ENCODE measurements at places on chromosomes 7 and 10.

DNA sequence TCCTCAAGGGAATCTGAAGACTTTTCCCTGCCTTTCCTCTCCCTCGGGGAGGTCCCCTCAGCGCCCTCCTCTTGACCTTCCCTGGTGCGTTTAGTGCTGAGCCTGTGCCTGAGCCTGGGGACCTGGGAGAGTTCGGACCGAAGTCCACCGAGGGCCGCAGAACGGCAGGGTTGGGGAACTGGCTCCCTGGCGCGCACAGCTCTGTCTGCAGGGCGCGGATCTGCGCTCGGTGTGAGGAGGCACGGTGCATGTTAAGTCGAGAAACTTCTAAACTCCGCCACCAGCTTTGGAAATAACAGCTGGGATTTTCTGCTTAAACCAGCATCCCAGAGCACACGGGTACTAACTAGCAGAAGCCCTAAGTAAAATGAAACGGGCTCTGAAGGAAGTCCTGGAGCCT lies 44.2 kb upstream of the SLC29A4 start:
- no peak for DNase-seq

GRCh38 chr7:26995666-26996065 lies 100.1 kb downstream of the HOXA1 start:
- DNase-seq = no peak

GRCh38 chr10:6674291-6674690 lies 94.2 kb upstream of the PRKCQ start:
- no peak for DNase-seq

- DNase-seq = no peak
These were observed 62.7 kb downstream of the HPSE2 start for GRCh38 chr10:99172950-99173349.

DNA sequence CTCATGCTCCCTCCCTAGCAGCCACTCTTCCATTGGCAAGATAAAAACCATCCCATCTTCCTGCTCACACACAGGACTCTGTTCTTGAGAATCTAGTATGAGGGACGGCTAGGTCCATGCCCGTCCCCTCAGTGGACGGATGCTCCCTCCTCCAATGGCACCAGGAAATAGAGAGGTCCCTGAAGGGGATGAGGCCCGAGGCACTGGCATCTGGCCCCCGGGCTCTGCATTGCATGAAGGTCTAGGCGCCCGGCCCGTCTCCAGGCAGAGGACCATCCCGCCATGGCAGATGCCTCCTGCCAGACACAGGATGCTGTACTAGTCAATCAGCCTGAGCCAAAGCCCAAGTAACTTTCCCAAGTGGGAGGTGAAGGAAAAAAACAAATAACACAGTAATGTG lies 15.0 kb downstream of the PRKAG2 start:
- DNase-seq = no peak

DNA sequence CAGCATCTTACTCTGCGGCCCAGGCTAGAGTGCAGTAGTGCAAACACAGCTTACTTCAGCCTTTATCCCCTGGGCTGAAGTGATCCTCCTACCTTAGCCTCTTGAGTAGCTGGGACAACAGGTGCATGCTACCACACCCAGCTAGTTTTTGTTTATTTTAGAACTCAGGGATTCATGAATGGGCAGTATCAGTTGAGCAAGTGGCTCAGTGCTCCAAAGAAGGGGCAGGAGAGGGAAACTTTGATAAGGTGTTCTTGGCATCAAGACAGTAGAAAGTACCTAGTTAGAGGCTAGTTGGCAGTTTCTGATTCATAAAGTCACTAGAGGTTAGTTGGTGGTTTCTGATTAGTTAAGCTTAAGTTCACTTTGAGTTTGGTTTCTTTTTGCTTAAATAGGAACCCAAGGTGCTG lies 18.4 kb downstream of the TRIM24 start:
- no peak for DNase-seq

- no peak for DNase-seq
These were observed 136.7 kb upstream of the ZMIZ1 start for GRCh38 chr10:78932054-78932386.

GRCh38 chr10:1200866-1201807 lies 145.0 kb downstream of the WDR37 start:
- no peak for DNase-seq

- no peak for DNase-seq
These were observed 188.7 kb downstream of the ADARB2 start for GRCh38 chr10:1548596-1548995.

DNA sequence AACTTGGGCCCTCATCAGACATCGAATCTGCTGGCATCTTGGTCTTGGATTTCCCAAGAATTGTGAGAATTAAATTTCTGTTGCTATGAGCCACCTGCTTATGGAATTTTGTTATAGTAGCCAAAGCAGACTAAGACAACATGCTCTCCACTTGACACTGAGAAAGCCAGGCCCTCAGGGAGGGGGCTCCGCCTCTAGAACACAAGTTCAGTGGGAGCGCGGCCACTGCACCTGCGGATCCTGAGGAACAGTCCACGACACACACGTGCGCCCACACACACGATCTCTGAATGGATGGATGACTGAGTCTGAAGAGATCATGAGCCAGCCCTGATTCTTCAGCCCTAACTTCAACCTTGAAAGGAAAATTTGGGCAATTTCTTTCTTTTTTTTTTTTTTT lies 73.7 kb downstream of the CTBP2 start:
- DNase-seq = no peak

- no peak for DNase-seq
These were observed 8.4 kb upstream of the SNX13 start for GRCh38 chr7:17948526-17949238.

DNA sequence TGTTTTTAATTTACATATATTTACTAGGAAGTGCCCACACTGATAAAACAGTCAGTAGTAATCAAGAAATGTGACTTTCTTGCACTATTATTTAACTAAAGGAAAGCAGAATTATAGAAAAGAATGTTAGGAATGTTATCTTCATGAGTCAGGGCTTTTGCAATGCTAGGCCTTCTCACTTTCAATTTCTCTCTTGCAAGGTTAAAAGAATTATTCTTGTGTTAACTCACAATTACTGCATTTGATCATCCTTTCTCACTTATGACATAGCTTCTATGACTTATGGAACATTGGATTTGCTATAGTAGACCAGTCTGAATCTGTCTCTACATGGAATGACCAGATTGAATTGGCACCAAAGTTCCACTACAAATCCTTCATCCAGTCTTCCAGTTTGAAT lies 192.4 kb downstream of the SDK1 start:
- DNase-seq = no peak

- no peak for DNase-seq
These were observed 103.0 kb downstream of the CELF2 start for GRCh38 chr10:11120711-11121110.

DNA sequence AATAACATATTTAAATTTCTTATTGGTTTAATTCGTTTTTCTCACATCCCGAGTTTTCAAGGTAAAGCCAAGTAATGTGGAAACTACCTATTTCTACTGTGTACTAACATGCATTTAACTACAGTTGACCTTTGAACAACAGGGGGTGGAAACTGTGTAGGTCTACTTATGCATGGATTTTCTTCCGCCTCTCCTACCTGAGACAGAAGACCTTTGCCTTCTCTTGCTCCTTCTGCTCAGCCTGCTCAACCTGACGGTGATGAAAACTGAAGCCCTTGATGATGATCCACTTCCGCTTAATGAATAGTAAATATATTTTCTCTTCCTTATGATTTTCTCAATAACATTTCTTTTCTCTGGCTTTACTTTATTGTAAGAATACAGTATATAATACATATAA lies 18.5 kb downstream of the MEOX2 start:
- DNase-seq = no peak

- DNase-seq = no peak
These were observed 266.5 kb downstream of the GPR158 start for GRCh38 chr10:25441270-25441669.

- no peak for DNase-seq
These were observed 19.0 kb upstream of the TSPAN12 start for GRCh38 chr7:120876922-120877321.

DNA sequence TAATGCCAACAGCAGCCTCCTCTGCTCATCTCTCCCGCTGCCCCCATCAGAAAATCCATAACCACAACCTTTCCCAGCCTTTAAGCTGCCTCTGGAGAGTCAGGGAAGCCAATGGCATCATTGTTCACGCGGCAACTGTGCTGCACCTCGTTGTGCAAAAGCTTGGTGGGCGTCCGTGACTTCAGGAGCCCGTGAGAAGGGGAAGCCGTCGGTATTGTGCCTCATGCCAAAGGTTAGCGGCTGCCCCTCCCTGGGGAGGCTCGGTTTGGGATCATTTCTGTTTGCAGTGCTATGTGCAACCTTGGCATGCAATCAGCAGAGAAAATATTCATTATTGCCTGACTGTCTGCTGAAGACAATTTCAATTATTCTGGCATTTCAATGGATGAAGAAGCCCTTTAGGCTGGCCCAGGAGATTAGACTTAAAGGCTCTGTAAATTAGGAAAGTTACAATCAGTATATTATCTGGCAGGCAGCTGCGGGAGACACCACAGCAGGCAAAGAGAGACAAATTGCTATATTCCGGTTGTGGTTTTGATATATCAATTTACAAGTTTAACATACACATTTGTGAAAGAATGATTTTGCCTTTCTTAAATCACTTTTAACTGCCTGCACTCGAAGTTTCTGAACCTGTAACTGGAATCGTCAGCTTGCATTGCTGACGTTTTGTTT lies 244.5 kb downstream of the GATA3 start:
- no peak for DNase-seq

DNA sequence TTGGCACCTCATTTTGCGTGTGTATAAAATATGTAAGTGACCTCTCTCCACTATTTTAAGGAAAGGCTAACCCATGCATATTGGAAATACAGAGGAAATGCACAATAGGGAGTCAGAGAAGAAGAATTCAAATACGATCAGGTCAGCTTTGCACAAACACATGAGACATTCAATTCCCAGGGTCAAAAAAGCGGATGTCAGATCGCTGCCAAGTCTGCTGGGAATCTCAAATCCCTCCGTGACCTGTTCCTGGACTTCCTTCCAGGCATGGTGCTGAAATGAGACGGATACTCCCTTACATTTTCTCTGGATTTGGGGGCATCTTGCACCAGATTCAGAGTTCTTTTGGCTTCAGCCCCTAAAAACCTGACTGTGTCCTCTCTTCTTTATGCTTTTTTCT lies 91.9 kb upstream of the PRKCQ start:
- DNase-seq = no peak

DNA sequence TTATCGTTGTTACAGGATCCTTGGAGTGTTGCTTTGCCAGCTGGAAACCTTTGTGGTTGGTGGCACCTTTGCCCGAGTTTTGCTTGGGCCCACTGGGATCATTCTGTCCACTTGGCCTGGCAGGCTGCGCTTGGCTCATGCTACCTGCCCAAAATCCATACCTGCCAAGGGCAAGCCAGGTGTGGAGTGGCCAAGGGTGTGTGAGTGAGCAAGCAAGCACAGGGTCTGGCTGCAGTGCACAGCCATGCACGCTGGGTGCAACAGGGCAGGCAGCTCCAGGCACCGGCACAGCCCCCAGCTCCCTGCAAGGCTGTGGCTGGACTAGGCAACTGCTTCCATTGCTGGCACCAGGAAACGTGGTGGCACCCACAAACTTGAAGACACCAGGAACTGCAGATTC lies 421.8 kb downstream of the ARL4A start:
- DNase-seq = no peak

DNA sequence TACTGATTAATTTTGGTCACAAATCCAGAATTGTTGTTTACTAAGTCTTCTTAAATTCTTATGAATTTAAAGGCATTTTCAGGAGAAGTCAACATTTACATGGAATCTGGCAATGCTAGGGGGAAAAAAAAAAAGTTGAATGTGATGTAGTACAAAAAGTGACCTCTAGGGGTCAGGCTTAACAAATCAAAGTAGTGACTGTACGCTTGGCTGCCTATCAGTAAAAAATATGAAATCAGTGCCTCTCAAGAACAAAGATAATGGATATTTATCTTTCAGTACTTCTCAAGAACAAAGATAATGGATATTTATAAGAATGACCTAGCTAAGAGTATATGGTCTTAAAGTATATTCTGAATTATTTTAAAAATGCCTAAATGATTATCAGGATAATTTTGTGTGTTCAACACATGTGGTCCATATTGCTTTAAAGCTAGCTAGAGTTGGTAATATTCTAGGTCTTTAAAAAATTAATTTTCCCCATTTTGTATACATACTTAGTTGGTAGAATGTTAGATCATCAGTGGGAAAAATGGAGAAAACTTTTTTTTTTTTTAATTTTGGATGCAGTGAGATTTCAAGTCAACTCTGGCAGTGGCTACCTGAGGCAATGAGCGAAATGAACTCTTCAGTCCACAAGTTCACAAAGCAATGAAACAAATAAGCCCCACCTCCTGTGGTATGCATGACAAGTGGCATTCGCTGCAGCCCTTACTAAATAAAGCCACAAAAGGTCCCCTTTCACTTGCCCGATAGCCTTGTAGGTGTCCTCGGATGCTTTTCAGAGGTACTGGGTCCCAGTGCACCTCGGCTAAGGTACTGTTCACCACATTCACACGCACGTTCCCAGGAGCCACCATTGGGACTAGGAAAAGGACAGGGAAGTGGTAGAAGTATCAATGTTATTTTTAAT lies 51.2 kb upstream of the LAMB4 start:
- no peak for DNase-seq
